ENCODE measurements at places on chromosomes 1 and 21. TPM values are rescaled to one million over a fixed set of nuclear protein-coding genes. Genes with fewer than 3 reads are reported as not detected.

The KCNA3 gene
- not detected for polyA plus RNA-seq

The ATF3 gene
- polyA plus RNA-seq = 37.8 TPM

The CHI3L2 gene
- not detected for polyA plus RNA-seq

The FCRL6 gene
- not detected for polyA plus RNA-seq

The PAPPA2 gene
- not detected for polyA plus RNA-seq

The FNDC5 gene
- polyA plus RNA-seq = not detected

The GCSAML gene
- polyA plus RNA-seq = not detected

The PDZK1 gene
- polyA plus RNA-seq = 9.7 TPM

The VANGL2 gene
- polyA plus RNA-seq = 2.6 TPM

The KRTAP12-2 gene
- not detected for polyA plus RNA-seq

The ALPL gene
- 7.8 TPM for polyA plus RNA-seq

The KDF1 gene
- polyA plus RNA-seq = 26.8 TPM

The TENT5C gene
- polyA plus RNA-seq = 10.3 TPM

The ADCY10 gene
- polyA plus RNA-seq = 0.26 TPM

The RPE65 gene
- 0.01 TPM for polyA plus RNA-seq

The NBPF6 gene
- not detected for polyA plus RNA-seq

Measured in sigmoid colon (tissue), 7 donors.